ENCODE measurements at places on chromosomes 1 and 21.

DNA sequence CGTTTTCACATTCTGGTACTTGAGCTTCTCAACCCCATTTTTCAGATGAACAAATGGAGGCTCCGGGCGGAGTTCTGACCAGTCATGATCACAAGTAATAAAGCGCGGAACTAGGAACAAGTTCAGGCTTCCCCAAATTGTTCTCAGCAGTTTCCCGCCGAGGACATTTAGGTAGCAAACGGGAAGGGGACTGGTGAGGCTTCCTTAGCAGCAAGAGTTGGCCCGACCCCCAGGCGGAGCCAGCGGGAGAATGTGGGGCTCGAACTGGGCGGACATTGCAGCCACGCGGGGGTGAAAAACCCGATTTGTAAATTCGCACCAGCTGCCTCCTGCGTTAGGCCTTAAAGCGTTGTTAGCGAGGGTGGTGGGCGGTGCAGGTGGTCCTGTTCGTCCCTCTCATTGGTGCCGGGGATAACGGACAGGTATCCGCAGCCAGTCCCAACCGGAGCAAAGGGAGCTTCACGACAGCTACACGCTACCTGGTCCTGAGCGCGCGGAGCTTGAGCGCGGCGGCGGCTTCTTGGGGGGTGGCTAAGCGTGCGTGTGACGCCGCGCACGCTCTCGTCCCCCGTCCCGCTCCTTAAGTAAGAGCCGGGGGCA, 15.3 kb downstream of the SEMA6C start:
- DNase-seq = peak; percentile 93

- DNase-seq = no peak
Measured at GRCh38 chr1:179840107-179840506, 37.5 kb downstream of the TOR1AIP2 start.

DNA sequence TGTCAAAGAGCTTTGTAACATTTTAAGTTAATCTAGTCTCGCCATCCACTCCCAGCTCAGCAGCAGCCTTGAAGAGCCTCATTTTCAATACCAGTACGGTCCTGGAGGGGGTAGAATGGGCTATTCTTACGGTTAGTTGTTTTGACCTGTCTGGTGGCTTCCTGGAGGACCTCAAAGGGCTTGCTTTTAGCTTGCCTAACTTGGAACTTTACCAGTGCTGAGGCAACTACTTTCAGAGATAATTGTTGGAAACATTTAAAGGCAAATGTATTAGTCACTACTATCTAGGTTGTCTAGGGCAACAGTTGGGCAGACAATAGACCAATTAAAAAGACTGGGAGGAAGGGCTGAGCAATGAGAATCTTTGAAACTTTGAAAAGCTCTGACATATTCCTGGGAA, 56.0 kb downstream of the TTLL7 start:
- peak; percentile 37 for DNase-seq

DNA sequence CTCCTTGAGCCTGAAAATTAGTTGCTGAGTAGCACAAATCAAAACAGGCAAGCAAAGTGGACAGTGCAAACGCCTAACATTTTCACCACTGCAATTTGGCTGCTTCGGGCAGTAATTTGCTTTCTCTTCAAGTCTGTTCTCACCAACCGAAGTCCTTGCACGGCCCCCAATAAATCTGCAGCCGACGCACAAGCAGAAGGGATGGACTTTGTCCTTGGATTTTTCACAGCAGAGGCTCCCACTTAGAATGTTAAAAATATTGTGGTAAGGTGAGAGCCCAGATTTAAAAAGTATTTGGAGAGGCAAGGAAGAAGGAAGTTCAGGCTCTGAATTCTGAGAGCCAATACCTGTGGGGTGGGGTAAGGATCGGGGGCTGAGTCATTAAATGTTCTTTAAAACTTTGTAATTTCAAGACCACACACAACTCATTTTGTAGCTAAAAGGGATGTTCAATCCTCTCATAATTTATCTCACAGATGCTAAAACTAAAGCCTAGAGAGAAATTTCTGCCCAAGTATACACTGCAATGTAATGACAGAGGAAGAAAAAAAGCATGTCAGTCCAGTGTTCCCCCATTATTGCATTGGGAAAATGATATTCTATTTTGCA, 6.2 kb downstream of the CD247 start:
- DNase-seq = no peak

- peak; percentile 4 for DNase-seq
Measured at GRCh38 chr1:166089804-166090203, 77.0 kb downstream of the FAM78B start.

GRCh38 chr1:154351363-154352068, 26.2 kb downstream of the ATP8B2 start:
- no peak for DNase-seq

- DNase-seq = no peak
Measured at GRCh38 chr1:115925467-115925866, 50.8 kb upstream of the SLC22A15 start.

DNA sequence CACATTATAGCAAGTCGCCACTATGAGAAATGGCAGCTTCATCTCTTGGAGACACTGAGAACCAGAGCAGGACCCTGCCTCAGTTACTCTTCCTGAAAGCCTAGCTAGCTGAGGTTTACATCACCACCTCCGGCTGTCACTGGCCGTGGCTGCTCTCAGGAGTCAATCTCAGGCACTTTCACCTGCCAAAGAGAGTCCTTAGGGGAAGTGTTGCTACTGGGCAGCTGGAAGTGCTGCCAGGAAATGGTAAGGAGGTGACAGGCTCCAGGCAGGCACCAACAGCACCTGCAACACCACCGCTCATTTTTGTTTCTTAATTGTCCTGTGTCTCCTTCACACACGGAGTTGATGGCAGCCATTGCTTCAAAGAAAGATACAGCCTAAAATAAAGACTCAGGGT, 92.5 kb downstream of the DSCAM start:
- DNase-seq = no peak

- no peak for DNase-seq
Measured at GRCh38 chr1:204376919-204377799, 17.4 kb upstream of the PLEKHA6 start.

DNA sequence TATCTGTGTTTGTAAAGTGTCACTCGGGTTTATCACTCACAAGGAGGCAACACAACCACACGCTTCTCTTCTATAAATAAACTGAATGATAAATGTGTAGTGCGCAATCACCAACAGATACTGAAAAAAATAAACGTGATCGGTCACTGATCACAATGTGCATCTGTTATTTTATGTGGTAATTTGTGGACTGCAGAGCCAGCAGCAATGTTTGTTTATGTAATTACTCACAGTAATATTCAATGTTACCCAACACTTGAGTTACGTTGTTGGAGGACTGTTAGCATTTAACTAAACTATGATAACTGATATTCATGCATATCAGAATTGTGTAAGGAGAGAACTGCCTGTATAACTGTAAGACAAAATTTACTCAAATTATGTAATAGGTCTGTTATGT, 129.6 kb downstream of the USH2A start:
- DNase-seq = no peak

DNA sequence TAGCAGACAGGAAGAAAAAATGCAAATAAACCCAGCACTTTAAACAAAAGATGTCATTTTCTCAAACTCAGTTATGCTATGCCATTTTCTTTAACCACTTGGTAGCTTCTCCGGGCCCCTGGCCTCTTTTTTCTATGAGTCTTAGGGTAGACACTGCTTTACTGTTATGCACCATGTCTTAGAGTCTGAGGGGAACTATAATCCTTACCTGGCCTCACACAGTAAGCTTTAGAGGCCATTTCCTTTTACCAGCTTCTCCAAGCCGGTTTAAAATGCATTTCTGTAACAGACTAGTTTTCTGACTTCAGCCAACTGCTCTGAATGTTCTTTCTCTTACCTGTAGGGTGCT, 73.7 kb upstream of the EDEM3 start:
- DNase-seq = no peak

DNA sequence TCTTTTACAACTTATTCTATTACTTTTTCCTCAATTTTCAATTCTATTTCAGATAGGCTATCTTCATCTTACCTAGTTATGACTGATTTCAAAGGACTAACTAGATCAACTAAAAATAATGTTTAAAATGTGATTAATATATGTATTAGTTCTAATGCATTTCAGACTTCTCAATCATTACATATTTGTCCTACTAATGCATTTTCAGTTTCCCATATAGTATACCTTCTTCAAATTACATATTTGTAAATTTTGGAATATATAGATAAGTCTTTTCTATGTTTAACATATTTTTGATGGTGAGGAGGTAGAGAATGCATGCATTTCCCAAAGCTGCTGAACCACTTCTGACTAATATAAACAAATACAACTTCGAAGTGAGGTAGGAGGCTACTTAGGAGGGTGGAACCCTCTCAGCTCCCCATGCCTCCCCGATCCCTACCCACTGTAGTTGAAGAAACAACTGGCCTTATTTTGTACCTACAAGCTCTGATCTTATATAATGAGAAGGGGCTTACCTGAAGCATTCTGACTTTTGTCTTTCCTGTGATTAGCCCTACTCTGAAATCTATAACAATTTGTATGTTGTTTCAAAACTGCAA, 1.7 kb downstream of the TRMT1L start:
- no peak for DNase-seq

GRCh38 chr1:1171546-1172340, 1.9 kb upstream of the TTLL10 start:
- DNase-seq = no peak

GRCh38 chr1:154190550-154190949, 1.4 kb downstream of the TPM3 start:
- no peak for DNase-seq

GRCh38 chr1:45205011-45205909, 1.1 kb downstream of the ZSWIM5 start:
- DNase-seq = no peak

DNA sequence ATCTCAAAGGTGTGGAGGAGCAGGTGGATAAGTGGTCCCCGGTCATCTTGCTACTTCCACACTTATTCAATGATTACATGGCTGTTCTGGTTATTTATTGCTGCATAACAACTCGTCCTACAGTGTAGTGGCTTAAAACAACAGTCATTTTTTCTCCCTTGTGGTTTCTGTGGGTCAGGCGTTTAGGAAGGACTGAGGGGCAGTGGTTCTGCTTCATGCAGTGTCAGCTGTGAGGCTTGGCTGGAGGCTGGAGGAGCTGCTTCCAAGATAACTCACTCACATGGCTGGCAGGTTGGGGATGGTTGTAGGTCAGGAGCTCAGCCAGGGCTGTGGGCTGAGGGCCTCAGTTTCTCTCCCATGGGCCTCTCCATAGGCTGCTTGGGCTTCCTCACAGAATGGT, 5.9 kb upstream of the SLC6A17 start:
- no peak for DNase-seq

- DNase-seq = no peak
Measured at GRCh38 chr1:15332952-15333715, 76.6 kb upstream of the EFHD2 start.

DNA sequence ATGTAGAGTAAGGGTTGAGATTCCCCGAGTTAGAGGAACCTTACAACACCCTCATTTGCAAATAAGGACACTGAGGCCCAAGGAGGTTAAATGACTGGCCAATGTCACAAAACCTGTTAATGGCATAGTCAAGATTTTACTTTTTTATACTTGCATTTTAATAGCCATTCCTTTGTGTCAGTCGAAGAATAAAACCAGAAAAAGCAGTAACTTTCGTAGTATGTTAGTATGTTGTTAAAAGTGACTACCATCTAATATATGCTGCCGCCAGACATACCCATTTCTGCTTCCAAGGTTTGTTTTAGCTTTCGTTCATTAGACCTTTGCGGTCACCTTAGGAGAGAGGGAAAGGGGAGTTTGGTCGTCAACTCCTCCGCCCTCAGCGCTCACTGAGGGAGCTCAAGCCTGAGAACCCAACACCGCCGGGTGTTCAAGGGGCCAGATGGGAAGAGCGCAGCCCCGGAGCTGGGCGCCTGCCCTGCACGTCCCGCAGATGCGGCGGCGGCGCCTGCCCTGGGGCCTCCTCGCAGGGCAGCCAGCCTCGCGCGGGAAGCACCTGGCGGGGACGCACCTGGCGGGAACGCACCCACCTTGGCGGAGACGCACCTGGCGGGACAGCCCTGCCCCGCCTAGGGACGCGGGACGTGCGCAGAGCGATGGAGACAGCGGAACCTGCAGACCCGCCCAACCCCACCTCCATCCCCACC, 466 bp downstream of the VPS26C start:
- peak; percentile 24 for DNase-seq

DNA sequence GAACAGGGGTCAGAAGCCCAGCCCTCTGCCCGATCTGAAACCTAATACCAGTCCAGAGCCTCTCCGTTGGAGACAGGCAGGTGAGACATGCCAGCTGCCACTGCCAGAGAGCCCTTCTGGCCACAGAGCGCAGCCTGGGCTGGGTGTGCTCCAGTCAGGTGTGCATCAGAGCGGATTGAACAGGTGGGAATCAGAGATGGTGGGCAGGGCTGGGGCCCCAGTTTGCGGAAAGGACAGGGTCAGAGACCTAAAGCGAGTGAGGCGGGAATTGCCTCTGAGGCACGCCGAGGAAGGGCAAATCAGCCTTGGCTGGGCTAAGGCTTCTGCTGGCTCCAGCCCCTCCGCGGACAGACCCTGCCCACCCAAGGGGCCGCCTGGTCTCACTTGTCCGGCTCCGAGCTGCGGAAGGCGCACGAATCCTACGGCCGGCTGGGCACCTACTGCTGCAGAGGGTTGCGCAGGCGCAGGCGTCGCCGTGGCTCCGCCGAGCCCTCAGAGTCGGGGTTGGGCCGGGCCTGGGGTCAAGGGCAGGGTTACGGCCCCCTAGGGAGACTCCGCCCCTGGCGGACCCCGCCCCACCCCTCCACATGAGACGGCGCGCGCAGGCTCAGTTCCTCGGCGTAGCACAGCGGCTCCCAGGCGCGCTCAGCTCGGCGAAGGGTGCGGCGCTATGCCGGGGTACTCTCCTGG, 10.3 kb downstream of the CPLANE2 start:
- no peak for DNase-seq

- DNase-seq = no peak
Measured at GRCh38 chr1:55012661-55013060, 13.9 kb downstream of the BSND start.

DNA sequence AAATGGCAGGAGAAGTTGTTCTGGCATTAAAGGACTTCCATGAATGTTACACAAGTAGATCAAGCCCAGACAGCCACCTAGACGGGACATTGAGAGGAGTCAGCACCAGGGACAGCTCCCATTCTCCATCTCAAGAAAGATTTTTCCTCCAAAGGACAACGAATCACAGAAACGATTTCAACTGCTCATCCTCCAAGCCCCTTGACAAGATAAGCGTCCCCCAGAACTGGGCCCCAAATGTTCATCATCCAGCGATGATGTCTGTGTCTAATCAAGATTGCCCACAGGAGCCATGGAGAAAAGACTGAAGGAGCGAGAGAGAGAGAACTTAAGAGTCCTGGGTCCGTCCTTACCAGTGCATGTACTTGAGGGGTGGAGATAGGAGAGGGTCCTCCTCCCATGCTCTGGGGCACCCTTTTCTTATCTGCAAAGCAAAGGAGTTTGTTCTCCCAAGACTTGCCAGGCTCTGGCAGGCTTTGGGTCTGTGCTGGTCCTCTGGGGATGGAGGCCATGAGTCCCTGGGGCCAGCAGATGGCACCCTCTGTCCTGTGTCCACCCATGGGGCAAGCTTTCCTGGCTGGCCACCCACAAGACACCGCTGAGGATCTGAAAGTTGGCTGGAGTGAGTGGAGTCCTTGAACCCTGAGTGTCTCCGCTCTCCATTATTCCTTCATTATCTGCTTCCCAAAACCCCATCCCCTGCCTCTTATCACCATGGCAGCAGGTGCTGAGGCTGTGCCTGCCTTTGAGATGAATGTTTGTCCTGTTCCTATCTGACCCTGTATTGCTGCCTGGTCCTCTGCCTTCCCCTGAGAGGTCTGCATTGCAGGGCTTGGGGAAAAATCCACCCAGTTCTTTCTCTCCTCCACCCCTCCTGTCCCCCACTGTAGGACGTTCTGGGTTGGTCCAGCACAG, 164.6 kb downstream of the ACTL8 start:
- peak; percentile 45 for DNase-seq

GRCh38 chr1:41547336-41547735, 62.9 kb upstream of the EDN2 start:
- no peak for DNase-seq

- no peak for DNase-seq
Measured at GRCh38 chr21:31185663-31186062, 147.4 kb upstream of the KRTAP19-8 start.
